Fibroblast of the conjunctiva (primary cell): ENCODE measurements at places on chromosomes 3 and 15.

GRCh38 chr3:69567023-69567709 lies 172.1 kb upstream of the MITF start:
- no peak for DNase-seq

DNA sequence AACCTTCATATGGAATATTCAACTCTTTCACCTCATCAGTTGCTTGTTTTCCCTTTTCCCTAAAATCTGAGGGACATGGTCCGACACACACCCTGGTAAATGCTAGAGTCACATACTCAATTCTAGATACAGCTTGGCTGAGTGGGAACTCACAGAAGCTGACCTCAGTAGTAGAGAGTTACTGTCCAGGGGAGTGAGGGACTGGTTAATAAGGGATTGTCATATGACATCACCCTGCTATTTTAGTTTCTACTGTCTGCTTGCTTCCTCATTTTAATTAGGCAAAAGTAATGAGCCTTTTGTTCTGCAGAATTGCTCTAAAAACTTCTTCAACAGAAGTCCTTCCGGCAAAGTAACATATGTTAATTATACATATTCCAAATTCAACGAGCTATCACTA lies 244.5 kb downstream of the ZIC4 start:
- no peak for DNase-seq

GRCh38 chr15:90211440-90212143 lies 10.5 kb downstream of the SEMA4B start:
- no peak for DNase-seq

- DNase-seq, result no peak
These were observed 21.4 kb upstream of the USF3 start for GRCh38 chr3:113717818-113718217.

DNA sequence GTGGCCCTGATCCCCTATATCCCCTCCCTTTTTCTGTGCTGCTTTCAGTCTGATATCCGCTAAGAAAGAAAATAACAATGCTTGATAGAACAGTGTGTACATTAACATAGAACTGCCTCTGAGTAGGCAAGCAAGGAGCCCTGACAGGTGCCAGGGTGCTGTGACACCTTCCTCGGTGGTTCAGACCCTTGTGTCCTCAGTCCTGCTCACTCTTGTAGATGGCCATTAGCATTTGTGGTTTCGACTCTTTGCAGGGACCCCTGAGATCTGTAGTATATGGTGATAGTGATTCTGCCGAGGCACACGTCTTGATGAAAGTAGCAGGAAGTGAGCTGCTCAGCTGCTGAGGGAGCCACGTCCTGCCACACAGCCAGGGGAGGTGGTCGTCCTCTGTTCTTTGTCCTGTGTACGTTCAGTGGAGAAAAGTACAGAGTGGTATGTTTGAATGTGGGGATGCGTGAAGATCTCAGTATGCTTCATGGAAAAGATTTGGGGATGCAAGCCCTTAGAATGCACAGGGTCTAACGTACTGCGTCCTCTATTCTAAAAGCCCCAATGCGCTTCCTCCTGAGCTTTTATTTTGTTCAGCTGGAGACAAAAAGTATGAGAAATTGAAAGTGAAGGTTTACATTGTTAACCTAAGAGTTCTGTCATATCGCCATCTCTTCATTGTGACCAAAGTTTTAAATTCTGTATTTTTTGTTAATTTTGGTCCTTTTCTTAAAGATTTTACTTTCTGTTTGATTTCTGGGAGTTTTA lies 35.4 kb downstream of the PXYLP1 start:
- no peak for DNase-seq

DNA sequence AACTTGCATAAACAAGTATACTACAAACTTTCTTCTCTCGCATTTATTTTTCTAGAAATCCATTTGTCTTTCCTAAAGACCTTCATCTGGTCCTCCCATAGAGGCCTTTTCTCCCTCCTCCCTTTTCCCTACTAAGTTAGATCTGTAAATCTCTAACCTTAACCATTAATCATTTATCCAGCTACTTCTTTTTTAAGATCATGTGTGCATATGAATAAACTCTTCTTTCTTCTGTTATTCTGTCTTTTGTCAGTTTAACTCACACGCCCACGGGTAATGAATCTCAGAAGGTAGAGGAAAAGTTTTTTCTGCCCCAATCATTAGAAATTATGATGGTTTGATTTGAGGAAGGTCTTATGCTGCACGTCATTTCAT lies 48.7 kb upstream of the FHIT start:
- no peak for DNase-seq

DNA sequence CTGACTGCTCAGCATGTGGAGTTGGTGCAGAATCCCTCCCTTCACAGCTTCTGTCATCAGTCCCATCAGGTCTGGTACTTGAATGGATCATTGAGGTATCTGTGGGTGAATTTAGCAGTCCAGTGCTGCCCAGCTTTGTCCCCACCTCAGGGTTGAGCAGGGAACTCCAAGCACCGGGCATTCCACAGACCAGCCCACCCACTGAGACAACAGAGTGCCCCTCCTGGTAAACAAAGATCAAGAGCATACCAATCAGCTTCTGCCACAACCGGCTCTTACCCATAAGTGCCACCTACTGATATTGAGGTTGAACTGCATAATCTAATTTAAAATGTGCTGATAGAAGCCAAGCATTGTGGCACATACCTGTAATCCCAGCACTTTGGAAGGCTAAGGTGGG lies 57.1 kb upstream of the FXR1 start:
- DNase-seq, result no peak

DNA sequence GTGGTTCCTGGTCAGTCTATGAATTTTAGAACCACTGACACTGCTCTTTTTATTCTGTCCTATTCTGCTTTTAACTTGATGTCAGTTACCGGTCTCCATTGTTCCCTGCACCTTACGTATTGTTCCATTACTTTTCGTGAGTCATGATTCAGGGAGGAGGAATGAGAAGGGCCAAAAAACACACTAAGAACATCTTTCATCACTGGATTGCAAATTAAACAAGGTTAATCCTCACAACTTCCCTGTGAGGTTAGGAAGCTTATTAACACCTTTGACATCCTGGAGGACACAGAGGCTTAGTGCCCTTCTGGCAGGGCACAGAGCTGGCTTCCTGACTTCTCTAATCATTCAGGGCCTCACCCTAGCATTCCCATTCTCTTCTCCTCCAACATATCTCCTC lies 227.6 kb upstream of the SATB1 start:
- no peak for DNase-seq

GRCh38 chr15:34324933-34325332 lies 12.6 kb downstream of the SLC12A6 start:
- DNase-seq, result no peak

GRCh38 chr15:29098652-29099051 lies 171.0 kb downstream of the NSMCE3 start:
- no peak for DNase-seq

- no peak for DNase-seq
These were observed 660.0 kb downstream of the RBMS3 start for GRCh38 chr3:29940759-29941323.

DNA sequence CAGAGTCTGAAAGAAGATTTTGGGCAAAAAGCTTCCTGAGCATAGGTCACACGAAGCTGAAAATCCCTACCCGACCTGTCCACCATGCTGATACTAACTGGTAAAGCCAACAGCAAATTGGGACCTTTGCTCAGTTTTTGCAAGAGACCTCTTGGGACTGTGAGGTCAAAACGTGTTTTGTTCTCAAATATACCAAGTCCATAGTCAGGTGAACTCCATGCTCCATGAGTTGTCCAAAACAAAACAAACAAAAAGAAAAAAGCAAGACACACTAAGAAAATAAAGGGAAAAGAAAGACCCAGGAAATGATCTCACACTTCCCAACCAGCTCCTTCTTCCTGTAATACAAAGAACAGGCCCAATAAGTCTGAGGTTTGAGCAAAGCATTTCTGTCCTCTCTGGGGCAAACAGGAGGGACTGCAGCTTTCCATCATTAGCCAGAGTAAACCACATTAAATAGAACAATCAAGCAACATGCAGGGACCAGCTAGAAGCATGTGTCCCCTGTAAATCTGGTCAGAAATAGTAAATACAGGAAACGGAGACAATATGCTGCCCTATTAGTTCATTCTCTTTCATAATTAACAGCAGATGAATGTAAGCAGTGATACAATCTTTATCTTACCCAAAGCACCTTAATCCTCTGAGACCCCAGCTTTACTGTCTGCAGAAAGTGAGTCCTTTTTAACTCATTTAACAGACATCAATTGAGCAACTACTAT lies 125.0 kb upstream of the LIPC start:
- no peak for DNase-seq

- DNase-seq, result no peak
These were observed 55.0 kb upstream of the EPHA3 start for GRCh38 chr3:89052386-89052785.

GRCh38 chr15:32020156-32020555 lies 10.2 kb upstream of the CHRNA7 start:
- no peak for DNase-seq

DNA sequence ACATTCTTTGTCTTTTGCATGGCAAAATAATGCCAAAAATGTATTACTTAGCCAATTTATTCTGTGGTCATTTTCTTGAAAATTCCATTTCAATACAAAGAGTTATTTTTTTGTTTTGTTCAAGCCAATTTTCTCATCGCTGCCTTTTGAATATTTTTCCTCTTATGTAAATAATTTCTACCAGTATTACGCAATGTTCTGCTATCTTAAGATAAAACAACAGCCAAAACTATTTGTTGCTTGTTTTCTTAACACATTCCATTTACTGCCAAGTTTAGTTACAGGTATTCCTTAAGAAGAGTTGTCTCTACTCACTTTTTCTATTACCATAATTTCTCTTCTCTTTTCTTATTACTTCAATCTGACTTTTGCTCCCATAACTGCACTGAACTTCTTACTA lies 163.1 kb downstream of the ROBO1 start:
- DNase-seq, result no peak

DNA sequence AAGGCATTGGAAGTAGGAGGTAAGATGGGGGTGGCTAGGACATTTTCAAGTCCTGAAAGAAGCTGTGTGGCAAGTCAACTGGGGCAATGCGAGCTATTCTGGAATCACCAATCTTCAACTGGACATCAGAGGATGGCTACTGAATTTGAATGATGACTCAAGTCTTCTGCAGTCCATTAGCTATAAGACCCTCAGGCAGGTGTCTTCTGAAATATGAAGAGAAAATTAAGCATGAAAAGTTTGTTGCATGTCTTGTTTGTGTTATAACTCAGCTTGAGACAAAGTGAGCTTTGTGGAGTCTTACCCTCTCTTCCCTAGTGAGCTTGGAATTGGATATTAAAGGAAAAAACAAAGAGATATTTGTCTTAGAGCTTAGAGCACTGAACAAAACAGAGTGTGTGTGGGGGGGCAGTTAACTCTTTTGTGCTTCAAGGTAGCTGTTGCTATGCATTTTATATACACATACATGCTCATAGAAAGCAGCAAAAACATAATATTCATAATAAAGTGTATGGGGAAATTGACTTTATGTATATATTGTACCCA lies 979.1 kb downstream of the MCTP2 start:
- no peak for DNase-seq

GRCh38 chr3:108396336-108396735 lies 100.0 kb downstream of the HHLA2 start:
- no peak for DNase-seq

GRCh38 chr15:24880663-24881062 lies 74.1 kb upstream of the SNRPN start:
- no peak for DNase-seq

GRCh38 chr15:56273724-56274123 lies 30.0 kb upstream of the RFX7 start:
- no peak for DNase-seq

GRCh38 chr3:29385046-29385830 lies 104.4 kb downstream of the RBMS3 start:
- peak; percentile 12 for DNase-seq
